ENCODE measurements at places on chromosomes 6 and 20.

- no peak for DNase-seq
These were observed 43.5 kb downstream of the NT5E start for GRCh38 chr6:85493389-85493788.

GRCh38 chr6:37366910-37367309 is 13.1 kb downstream of the RNF8 start:
- DNase-seq: no peak

DNA sequence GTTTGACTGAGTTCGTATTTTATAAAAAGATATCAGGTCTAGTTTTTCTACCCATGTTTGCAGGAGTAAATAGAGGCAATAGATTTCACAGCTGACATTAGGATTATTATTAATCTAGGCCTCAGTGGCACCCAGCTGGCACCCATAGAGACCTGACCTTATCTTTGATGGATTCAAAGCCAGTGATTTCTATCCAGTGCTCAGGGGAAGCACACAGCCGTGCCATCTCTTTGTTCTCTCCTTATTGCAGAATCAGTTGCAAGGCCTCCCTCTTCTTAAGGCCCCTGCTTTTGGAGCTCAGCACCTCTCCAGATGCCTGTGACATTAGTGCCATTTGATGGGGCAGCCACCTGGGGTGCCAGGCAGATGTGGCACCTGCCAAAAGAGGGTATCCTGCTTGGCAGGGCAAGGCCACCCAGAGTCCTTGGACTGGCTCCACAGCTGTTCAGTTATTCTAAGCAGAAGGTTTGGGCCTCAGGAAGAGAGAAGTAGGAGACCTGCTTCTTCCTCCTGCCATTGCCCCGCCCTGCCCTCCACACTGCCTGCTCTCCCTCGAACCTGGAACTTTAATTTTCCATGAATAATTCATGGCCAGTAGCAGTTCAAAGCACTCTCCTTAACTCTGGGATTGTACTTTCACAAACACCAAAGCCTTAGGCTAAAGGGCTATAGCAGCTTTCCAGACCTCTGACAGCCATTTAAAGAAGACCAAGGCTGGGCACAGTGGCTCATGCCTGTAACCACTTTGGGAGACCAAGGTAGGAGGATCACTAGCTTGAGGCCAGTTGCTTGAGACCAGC is 206.3 kb downstream of the ZDHHC14 start:
- no peak for DNase-seq

DNA sequence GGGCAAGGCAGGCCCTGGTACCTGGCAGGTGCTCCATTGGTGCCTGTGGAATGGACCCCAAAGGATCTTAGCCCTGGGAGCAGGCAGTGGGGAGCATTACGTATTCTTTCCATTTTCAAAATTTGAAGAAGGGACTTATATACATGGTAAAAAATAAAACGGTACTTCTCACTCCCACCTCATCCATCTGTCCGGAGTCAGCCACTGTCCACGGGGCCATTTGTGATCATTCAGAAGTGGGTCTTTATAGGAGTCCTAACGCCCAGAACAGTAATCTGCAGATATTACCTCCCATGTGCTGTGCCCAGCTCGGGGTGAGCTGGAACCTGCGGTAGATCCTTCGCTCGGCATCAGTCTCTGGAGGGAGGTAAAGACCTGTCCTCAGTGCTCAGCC is 110.4 kb downstream of the SYCP2 start:
- DNase-seq: no peak

DNA sequence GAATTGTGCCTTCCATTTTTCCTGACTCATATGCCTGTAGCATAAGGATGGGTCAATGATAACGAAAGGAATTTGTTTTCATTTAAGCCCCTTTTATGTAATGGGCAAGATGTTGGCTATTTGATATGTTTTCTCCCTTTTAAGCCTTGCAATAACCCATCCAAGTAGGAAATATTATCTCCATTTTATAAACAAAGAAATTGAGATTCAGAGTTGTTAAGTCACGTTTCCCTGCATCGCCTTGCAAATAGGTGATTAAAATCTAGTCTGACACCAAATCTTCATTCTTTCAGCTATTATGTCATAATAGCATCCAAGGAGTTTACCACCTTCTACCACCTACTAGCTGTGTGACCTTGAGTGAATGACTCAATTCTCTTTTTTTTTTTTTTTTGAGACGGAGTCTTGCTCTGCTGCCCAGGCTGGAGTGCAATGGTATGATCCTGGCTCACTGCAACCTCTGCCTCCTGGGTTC is 7.0 kb downstream of the HNF4A start:
- no peak for DNase-seq

GRCh38 chr6:50147371-50147770 is 97.6 kb upstream of the DEFB112 start:
- no peak for DNase-seq

GRCh38 chr6:1931817-1932216 is 313.6 kb downstream of the GMDS start:
- DNase-seq: no peak

DNA sequence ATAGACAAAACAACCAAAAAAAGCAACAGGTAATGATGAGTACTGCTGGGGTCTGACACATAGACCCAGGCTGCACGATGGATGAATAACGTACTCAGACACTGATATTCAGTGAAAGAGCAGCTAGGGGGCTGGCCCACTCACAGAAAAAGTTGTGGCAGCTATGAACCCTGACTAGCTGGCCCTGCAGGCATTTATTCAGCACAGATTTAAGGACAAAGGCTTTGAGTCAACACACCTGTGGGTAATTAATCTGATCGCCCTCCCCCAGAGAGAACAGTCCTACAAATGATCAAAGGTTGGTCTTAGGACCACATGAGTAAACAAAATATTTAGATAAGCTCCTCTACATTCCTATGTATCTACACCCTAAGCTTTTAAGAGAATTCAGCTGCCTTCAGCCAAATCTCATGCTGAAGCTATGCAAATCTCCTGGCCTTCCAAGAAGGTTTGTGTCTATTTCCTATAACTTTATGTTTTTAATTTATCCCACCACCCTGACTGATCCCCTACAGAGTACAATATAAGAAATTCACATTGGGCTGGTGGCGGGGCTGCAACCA is 81.7 kb upstream of the NXT1 start:
- no peak for DNase-seq

DNA sequence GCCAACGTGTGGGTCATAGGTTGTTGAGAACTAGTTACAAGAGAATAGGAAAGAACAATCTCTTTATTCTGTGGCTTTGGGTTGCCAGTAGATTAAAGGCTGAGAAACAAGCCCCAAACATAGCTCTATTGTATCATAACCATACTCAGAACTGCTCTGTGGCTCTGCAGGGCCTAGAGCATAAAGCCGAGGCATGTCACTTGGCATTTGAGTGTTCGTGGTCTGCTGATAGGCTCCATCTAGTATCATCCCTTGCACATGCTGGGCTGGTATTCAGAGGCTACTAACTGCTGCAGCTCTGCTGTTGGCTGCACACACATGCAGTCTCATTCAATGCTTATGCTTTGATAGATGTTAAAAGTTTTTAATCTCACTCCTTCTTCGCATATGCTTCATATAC is 157.9 kb downstream of the OGFRL1 start:
- DNase-seq: no peak

DNA sequence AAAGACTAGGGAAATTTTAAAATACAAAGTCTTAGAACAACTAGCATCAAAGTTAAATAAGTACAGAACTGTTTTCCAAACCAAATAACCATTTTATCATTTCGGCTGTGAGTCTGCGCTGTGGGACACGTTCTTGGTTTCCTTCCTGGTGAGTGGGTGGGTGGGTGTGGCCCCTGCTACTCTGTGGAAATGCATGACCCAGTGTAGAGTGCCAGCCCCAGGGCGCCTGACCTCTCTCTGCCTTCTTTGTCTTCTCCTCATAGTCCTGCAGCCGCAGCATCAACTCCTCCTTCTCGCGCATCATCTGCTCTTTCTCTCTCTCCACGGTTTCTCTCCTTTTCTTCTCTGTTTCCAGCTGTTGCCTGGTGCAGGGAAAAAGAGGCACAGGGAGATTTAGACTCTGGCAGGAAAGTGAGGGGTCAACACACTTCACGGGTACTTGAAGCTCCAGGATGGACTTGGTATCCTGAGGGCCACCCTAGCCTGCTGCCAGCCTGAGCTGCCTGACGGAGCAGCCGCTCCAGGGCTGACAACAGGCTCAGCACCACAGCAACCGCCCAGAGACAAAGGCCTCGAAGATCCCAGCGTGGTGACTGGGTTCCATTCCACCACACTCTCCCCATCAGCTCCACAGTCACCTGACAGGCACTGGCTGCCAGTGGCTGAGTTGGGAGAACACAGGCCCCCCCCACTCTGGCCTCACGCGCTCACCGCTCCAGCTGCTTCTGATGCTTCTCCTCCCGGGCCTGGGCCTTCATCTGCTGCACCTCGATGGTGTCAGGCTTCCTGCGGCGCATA is 48.4 kb downstream of the EZR start:
- no peak for DNase-seq

DNA sequence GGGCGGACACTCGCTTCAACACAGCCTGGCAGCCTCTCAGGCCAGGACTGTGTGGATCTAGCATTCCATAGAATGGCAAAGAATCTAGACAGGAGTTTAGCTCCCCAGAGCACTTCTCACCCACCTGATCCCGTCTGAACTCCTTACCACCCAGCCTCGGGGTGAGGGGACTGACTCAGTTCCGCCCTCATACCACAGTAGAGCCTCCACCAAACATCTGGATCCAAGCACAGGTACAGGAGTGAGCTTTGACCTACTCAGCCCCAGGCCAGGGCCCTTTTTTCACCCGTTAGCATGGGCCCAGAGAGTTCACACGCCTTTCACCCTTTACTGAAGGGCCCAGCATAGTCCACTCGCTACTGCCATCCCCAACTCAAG is 715 bp downstream of the PSMF1 start:
- no peak for DNase-seq

DNA sequence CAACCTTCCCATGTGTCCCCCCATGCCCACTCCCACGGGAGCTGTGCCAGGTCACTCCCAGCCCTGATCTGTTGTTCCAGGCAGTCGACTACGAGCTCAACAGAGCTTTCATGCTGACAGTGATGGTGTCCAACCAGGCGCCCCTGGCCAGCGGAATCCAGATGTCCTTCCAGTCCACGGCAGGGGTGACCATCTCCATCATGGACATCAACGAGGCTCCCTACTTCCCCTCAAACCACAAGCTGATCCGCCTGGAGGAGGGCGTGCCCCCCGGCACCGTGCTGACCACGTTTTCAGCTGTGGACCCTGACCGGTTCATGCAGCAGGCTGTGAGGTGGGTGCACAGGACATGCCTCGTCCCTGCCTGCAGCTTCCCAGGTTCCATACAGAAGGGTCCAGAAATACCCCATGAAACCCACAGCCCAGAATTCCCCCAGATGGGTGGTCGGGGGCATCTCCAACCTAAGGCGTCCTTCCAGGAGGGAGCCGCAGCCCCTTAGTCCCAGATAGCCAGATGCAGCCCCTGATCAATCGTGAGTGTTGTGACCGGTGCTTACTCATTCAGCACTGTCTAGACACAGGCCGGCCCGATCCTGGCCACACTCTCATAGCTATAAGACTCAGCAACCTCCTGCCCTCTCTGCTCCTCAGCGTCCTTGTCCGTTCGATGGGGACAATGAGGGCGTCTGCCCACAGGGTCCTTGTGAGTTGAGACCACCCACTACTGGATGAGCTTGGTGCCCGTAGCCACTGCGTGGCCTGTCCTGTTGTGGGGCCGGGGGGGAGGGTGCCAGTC is 142.1 kb downstream of the TAF4 start:
- no peak for DNase-seq

- peak; percentile 72 for DNase-seq
These were observed 55.2 kb upstream of the TBC1D7 start for GRCh38 chr6:13383328-13384163.

- DNase-seq: no peak
These were observed 271.3 kb downstream of the KHDC1L start for GRCh38 chr6:72953971-72954381.

- DNase-seq: no peak
These were observed 193.8 kb downstream of the PLCB4 start for GRCh38 chr20:9262653-9263194.

- no peak for DNase-seq
These were observed 22.0 kb downstream of the ZNF341 start for GRCh38 chr20:33753763-33754162.

- DNase-seq: no peak
These were observed 1.4 kb downstream of the NCOA6 start for GRCh38 chr20:34824026-34824425.

GRCh38 chr20:47941869-47942268 is 156.6 kb upstream of the SULF2 start:
- DNase-seq: no peak

- no peak for DNase-seq
These were observed 14.9 kb downstream of the TMEM170B start for GRCh38 chr6:11552442-11552841.

- no peak for DNase-seq
These were observed 14.3 kb upstream of the SIRT5 start for GRCh38 chr6:13559968-13560650.

- no peak for DNase-seq
These were observed 25.2 kb upstream of the ASCC3 start for GRCh38 chr6:100906325-100906724.

DNA sequence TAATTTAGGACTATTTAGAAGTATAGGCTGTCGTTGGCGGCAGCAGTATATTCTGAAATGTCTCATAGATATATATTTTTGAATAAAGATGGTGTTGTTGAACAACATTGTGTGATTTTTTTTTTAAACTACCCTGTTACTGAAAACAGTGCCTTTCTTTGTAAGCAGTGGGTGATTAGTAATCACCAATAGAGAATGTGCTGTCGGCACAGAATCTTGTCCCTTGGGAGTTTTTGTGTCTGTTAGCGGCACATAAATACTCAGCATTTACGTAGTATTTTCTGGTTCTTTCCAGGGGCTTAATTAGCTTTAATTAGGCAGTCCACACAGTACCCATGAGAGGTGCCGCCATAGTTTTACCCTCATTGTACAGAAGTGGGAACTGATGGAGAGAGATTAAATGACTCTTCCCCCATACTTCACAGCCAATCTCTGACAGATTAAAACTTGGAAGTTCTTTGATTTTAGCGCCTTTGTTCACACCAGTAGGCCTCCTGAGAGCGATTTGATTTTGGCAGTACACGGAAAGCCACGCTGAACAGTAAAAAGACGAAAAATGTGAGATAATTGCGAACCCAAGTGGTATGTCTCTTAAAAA is 58.8 kb downstream of the RPRD1B start:
- DNase-seq: no peak

- no peak for DNase-seq
These were observed 49.0 kb downstream of the MDGA1 start for GRCh38 chr6:37648465-37649330.

- no peak for DNase-seq
These were observed 49.8 kb downstream of the CFAP61 start for GRCh38 chr20:20102163-20102562.

All from epithelial cell of prostate (primary cell).